ENCODE measurements at places on chromosomes 3 and 15.

- DNase-seq: peak; percentile 13
Observed at GRCh38 chr15:75532413-75533250, 46.5 kb downstream of the PTPN9 start.

GRCh38 chr15:48963524-48964113 lies at the start of gene SHC4:
Gene SHC4 (minus strand): TSS chr15:48963919. CDS start chr15:48963015, 904 bp downstream.
- DNase-seq: peak; percentile 48

- DNase-seq: no peak
Observed at GRCh38 chr15:60126661-60127060, 122.5 kb downstream of the FOXB1 start.

GRCh38 chr3:70554170-70554569 lies 241.7 kb upstream of the MDFIC2 start:
- no peak for DNase-seq

GRCh38 chr3:39317571-39318169 lies 11.8 kb upstream of the CCR8 start:
- no peak for DNase-seq

- no peak for DNase-seq
Observed at GRCh38 chr3:115825046-115825445, 201.7 kb downstream of the GAP43 start.

GRCh38 chr3:27880969-27881892 lies 159.1 kb upstream of the EOMES start:
- peak; percentile 69 for DNase-seq

- no peak for DNase-seq
Observed at GRCh38 chr3:97938444-97938843, 33.8 kb downstream of the RIOX2 start.

GRCh38 chr15:70438776-70439175 lies 324.6 kb downstream of the UACA start:
- no peak for DNase-seq

- no peak for DNase-seq
Observed at GRCh38 chr3:18827664-18828063, 320.6 kb upstream of the KCNH8 start.

GRCh38 chr15:91824256-91824655 lies 29.3 kb upstream of the SLCO3A1 start:
- no peak for DNase-seq

- DNase-seq: no peak
Observed at GRCh38 chr3:36733162-36733696, 31.1 kb downstream of the DCLK3 start.

DNA sequence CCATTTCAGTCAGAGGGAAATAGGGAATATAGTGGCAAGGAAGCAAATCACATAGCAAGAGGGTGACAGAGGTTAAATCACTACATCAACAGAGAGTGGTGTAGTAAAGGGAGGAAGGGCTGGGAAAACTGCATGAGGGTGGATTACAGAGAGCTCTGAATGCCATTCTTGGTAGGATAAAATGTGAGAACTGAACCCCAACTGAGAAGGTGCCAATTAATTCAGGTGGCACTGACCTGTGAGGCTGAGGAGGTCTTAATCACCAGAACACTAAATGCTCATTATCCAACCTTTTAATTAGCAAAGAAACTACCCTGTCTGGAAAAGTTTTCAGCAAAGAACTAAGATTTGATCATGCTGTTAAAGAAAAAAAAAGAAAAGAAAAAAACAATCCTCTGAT lies 202.7 kb downstream of the LRRN1 start:
- no peak for DNase-seq

DNA sequence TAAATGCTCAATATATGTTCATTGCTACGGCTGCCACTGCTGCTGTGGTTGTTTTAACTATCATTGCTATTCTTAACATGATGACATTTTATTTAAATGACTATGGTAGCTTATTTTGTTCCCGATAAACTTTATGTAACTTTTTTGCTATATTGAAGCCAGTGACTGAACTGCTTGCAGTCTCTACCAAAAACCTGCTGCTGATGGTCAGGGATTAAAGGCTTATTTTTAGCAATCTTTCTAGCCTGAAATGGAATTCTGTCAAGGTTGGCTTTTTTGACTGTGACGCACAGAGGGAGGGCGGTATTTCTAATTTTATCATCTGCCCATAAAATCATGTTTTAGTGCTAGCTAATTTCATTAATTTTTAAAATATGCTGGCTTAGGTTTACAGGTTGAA lies 271.8 kb downstream of the KCNH8 start:
- DNase-seq: no peak

DNA sequence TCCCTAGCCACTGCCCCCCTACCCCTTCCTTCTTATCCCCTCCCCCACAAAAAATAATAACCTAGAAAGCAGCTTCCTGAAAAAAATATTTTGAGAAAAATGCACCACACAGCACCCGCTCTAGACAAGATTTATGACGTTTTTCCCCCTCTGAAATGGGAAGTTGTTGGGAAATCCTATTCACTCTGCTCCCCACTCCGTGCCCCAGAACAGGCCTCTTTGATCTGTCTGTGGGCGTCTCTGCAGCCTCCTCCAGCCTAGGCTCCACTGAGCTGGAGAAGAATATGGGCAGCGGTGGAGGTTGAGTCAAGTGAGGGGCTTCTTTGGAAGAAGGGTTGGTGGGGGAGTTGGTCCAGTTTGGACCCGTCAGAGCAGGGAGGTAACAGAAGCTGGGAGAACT lies 28.5 kb upstream of the POLG start:
- DNase-seq: no peak

DNA sequence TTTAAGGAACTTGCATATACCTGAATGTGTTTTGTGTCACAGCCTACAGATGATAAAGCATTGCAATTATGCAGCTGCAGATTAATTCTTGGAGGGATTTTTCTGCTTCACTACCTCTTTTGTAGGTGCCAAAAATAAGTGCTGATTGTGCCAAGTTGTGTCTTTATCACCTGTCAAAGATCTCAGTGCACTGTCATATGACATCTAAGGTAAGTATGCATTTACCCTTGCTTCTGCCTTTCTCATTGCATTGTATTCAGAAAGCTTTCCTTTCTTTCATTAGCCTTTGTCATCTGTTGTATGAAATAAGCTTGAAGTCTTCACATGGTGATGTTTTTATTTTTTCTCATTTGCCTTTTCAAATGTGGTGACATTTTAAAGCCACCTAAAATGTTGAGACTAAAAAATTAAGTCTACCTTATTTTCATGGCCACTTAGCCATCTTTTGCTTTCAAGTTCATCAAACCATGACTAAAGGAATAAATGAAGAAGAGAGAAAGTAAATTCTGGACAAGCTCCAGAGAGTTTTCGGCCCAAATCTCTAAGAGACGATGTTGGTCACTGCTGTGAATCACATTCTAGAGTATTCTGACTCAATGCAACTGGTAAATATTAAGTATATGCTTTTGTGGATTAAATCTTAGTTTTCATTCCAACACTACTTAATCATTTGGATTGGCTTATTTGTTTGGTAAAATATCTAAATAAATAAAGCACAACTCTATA lies 381.8 kb upstream of the EPHA3 start:
- DNase-seq: no peak

GRCh38 chr3:150015901-150016300 lies 45.2 kb upstream of the PFN2 start:
- DNase-seq: no peak

DNA sequence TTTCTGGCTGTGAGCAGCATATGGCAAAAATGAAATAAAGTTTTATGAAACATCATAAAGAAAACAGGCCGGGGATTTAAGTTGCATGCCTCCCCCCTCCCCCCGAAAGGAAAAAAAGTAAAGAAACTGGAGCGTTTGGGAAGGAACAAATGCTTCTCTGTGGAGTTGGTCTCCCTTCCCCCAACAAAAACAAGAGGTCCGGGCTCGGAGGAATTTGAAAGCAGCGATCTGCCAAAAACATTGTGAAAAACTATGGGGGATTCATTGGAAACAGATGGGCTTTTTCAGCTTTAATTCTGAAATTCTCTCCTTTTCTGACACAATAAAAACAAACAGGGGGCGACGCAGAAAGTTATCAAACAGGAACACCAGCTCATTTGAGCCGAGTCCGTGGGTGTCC lies 17.0 kb downstream of the RGMA start:
- DNase-seq: no peak

DNA sequence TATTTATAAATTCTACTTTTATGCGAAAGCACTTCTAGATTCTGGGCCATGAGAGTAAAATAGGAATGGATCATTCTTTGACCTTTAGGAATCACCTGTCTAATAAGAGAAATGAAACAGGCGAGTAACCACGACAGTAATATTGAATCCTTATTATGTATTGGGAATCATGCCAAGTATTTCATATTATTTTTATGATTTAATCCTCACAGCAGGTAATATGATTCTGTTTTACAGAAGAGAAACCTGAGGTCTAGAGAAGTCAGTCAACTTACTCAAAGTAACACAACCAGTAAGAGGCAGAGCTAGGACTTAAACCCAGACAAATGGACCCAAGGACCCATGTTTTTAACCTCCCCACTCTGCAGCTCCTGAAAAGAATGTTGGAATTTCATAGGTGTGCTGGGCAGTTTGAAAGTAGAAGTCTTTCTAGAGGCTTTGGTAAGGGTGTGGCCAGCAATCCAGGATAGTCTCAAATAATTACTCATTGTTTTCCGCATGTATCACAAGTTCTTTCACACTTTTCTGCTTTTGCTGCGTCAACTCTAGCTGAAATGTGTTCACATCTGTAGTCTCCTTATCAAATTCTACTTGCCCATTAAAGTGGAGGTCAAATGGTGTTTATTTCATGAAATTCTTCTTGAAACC lies 181.7 kb downstream of the TPRG1 start:
- DNase-seq: no peak

DNA sequence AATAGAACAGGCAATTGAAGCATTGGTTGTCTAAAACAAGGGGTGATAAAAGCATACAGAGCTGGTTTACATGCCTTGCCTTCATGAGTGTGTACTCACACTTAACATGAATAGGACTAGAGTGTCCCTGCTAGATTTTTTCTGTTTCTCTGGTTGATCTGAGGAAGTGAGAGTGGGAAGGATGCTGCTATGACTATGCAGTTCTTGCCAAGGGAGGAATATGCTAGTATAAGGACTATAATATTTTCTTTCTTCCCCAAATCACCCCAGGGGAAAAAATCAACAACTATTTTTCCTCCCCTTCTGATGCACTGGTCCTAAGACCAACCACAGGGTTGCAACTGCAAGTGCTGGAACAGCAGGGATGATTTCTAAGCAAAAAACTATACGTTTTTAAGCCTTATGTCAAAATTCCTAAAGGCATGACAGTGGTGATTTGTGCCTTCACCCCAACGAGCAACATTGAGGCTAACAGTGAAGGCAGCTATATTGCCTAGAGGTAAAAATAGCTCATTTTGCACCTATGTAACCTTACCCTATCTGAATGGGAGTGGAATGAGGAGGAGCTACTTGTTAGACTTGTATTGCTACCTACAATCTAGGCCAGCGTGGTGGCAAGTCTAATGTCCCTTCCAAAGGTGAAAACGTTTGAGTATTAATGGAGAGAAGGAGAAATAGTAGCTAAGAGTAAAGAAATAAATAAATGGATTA lies 33.5 kb upstream of the USP8 start:
- DNase-seq: no peak

GRCh38 chr15:96180087-96180748 lies 150.3 kb upstream of the NR2F2 start:
- DNase-seq: no peak

DNA sequence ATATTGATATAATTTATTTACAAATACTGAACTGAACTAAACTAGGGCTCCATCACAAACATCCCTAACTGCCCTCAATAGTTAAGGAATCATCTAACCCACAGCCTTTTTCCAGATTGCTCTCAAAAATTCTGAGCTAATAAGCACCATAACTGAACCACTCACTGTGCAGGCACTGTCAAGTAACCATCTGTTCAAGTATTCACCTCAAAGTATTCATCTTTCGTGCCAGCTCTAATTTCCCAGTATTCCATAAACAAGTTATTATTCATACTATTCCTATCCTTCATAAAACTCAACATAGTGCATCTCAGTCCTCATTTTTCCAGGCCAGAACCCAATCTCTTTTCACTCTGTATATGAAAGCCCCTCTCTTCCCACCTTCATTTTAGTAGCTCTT lies 41.1 kb downstream of the THBS1 start:
- no peak for DNase-seq

DNA sequence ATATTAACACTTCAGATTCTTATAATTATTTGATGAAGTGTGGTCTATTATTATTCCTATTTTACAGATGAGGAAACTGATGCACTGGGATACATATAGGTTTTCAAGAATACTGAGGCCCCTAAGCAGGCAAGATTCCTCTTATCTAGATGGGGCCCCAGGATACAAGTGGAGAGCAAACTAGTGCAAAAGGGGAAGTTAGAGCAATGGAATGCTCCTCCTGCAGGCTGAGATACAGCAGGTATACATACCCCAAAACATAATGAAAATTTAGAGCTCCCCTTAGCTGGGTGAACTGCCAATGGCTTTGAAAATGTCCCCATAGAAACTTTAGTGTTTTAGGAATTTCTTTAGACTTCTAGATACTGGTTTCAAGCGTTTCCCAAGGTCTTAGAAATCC lies 247.1 kb downstream of the CHST2 start:
- no peak for DNase-seq

- DNase-seq: no peak
Observed at GRCh38 chr3:24521420-24522145, 26.9 kb upstream of the THRB start.

DNA sequence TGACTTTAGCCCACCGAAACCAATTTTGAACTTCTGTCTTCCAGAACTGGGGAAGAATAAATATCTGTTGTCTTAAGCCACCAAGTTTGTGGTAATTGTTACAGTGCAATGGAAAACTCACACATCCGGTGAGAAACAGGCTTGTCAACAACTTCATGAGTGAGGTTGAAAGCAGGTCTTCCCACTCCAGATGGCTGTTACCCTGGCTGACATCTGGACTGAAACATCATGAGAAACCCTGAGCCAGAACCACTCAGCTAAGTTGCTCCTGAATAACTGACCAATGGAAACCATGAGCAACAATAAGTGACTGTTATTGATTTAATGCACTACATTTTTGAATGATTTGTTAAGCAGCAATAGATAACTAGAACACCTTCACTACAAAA lies 10.3 kb downstream of the ACSBG1 start:
- peak; percentile 21 for DNase-seq

DNA sequence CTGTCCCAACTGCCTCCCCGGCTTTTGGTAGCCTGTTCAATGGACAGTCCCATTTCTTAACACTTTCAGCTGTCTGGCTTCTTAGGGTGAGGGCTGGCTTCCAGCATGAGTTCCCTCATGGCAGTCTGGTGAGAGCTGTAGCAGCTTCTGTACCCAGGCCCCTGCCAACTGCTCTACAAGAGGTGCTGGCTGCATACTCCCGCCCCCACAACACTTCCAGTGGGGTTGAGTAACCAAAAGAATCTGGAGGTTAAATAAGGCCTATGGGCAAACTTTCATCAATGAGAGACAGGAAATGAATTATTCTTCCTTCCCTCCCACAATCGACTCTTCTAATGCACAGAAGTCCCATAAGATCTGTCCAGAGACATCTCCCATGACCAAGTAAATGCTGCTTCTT lies 145.0 kb downstream of the NEK10 start:
- DNase-seq: no peak

GRCh38 chr3:122536632-122537001 lies 21.9 kb upstream of the KPNA1 start:
- DNase-seq: no peak

- no peak for DNase-seq
Observed at GRCh38 chr3:57699591-57699990, 6.7 kb upstream of the DENND6A start.

GRCh38 chr3:52146189-52146588 lies 8.0 kb downstream of the POC1A start:
- DNase-seq: no peak

- DNase-seq: no peak
Observed at GRCh38 chr15:64774037-64774628, 1.3 kb downstream of the RBPMS2 start.

- DNase-seq: no peak
Observed at GRCh38 chr15:61173899-61174689, 55.0 kb downstream of the RORA start.

Data from CD4-positive, alpha-beta T cell treated with Interleukin-21 for 1 hour (primary cell).